ENCODE measurements at places on chromosomes 7 and 10.

- DNase-seq: no peak
Observed at GRCh38 chr10:98030093-98030821, at the start of gene CRTAC1. CRTAC1 (minus strand) TSS chr10:98030621; CDS start chr10:98030472, 149 bp downstream.

GRCh38 chr7:44072364-44073231, 7.2 kb upstream of the PGAM2 start:
- peak; percentile 62 for DNase-seq

DNA sequence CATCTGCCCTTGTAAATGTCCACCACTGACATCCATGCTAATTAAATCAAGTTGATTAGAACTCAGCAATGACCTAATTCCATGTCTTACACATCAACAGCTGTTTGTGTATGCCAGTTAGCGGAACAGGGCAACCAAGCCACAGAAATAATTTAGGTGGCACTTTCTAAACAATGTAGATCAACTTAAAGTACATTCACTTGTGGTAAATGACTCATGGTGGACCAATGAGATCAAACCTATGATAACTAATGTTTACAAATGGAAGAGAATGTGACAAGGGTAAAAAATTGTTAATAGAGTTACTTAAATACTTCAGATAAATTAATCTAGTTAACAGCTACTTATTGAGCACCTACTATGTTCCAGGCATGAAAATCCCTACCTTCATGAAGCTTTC, 63.1 kb upstream of the ICA1 start:
- DNase-seq: no peak

DNA sequence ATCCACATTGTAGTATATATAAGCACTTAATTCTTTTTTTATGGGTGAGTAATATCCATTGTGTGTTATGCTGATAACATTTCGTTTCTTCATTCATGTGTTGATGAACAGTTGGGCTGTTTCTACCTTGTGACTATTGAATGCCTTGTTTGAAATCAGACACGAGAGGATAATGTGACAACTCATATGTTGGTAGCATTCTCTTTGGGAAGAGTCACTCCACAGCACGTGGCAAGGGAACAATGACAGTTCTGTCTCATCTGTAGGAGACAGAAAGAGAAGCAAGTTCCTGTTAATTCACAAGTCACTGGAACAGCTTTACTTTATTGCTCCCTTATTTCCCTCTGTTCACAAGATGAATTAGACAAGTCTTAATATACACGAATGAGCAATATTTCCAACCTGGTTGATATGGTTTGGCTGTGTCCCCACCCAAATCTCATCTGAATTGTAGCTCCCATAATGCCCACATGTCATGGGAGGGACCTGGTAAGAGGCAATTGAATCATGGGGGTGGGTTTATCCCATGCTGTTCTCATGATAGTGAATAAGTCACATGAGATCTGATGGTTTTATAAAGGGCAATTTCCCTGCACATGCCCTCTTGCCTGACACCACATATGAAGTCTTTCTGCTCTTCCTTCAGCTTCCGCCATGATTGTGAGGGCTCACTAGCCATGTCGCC, 125.3 kb downstream of the SEC23IP start:
- DNase-seq: no peak

GRCh38 chr10:42755028-42755451, 27.6 kb upstream of the BMS1 start:
- DNase-seq: no peak

DNA sequence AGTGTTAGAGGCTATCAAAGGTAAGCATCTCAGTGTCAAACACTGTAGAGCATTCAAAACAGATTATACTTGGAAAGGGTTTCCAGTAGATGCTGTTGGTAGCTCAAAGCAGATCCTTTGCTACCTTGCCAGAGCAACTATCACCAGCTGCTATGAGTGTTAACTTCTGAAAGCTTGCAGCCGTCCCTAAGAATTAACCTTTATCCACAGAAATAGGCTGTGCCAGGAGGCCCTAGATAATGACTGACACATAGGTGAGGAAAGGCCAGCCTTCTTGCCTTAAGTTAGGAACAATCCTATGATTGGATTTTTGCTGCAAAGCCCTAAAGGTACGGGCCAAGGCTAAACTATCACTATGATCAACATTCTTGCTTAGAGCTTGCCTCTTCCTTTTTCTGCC, 263.2 kb downstream of the DGKB start:
- DNase-seq: no peak

- DNase-seq: no peak
Observed at GRCh38 chr10:9615189-9615588, 1402.5 kb upstream of the CELF2 start.

- no peak for DNase-seq
Observed at GRCh38 chr7:13551503-13551902, 438.0 kb downstream of the ETV1 start.

GRCh38 chr10:114031073-114031972, 12.3 kb upstream of the ADRB1 start:
- no peak for DNase-seq

- no peak for DNase-seq
Observed at GRCh38 chr7:70419526-70420380, 712.2 kb upstream of the GALNT17 start.

Measured in AG09309 (cell line).